ENCODE measurements at places on chromosomes 3 and 15.
A peak's percentile ranks its signal among the peaks of the same experiment; 100 is the strongest.

- no peak for DNase-seq
These were observed 216.1 kb downstream of the ATP8B4 start for GRCh38 chr15:49902685-49903501.

- peak; percentile 73 for DNase-seq
These were observed 3.1 kb upstream of the POLR2M start for GRCh38 chr15:57703387-57703786.

- no peak for DNase-seq
These were observed 916 bp downstream of the IL17RD start for GRCh38 chr3:57164217-57164656.

DNA sequence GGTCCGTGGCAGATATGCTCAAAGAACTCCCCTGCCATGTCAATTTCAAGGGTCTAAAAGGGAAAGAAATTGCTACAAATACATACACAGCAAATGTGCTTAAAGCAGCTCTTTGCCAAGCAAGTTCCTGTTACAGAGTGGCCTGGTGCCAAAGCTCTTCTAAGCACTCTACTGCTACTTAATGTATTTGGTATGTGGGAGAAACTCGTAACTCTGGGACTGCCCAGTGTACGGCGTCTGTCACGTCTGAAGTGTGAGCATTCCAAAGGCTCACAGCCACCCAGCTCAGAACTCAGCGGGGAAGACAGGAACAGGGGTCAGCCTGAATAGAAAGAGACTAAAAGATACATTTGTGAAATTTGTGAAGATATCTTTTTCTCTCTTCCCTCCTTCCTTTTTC, 54.6 kb downstream of the RBMS3 start:
- DNase-seq: no peak

GRCh38 chr15:45729141-45729540, 94.3 kb downstream of the SQOR start:
- DNase-seq: no peak

Measured in naive thymus-derived CD8-positive, alpha-beta T cell (primary cell).